ENCODE measurements at places on chromosomes 7 and 10.
A peak's percentile ranks its signal among the peaks of the same experiment; 100 is the strongest.

- no peak overlapping the region for H3K27ac ChIP-seq
- H3K4me3 ChIP-seq: no peak overlapping the region
- H3K36me3 ChIP-seq: no peaks in the 10 kb centered on the region
- H3K4me1 ChIP-seq: no peaks in the 10 kb centered on the region
- no peaks in the 10 kb centered on the region for H3K27me3 ChIP-seq
Measured at GRCh38 chr7:52500841-52501240, 534.6 kb upstream of the POM121L12 start.

DNA sequence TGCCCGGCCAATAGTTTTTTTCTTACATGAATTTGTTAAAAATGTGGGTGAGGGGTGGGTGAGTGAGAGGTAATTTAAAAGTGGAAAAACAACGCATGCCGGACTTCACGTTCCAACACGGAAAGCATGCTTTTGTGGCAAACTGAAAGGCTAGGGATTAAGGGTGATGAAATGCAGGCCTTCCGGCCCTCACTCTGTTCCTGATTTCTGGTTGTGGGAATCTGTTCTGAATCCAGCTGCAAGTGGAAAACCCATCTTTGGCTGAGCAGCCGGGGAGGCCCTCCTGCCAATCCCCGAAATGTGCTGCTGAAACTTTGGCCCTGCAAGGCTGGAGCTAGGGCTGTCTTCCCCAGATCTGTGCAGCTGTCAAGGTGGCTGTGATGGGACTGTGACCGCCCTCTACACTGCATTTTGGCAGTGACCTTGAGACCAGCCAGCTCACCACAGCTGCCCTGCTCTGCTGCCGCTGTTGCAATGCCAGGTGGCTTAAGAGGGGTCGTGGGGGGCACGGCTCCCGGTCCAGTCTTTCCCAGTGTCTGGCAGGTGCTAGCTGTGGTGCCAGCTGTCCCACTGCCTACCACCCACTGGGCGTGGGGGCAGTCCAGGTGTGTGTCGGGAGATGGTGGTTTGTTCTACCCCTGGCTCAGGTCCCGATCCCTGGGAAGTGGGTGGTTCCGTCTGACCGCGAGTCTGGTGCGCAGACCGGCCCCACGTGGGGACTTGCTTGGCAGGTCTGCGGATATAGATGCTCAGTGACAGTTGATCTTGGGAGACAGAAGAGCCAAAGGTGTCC, 39.0 kb downstream of the TET1 start:
- H3K27ac ChIP-seq: no peak overlapping the region
- peaks cover 29% of the 10 kb centered on the region for H3K4me1 ChIP-seq
- no peaks in the 10 kb centered on the region for H3K36me3 ChIP-seq
- peak overlapping the region; percentile 20 for H3K4me3 ChIP-seq

DNA sequence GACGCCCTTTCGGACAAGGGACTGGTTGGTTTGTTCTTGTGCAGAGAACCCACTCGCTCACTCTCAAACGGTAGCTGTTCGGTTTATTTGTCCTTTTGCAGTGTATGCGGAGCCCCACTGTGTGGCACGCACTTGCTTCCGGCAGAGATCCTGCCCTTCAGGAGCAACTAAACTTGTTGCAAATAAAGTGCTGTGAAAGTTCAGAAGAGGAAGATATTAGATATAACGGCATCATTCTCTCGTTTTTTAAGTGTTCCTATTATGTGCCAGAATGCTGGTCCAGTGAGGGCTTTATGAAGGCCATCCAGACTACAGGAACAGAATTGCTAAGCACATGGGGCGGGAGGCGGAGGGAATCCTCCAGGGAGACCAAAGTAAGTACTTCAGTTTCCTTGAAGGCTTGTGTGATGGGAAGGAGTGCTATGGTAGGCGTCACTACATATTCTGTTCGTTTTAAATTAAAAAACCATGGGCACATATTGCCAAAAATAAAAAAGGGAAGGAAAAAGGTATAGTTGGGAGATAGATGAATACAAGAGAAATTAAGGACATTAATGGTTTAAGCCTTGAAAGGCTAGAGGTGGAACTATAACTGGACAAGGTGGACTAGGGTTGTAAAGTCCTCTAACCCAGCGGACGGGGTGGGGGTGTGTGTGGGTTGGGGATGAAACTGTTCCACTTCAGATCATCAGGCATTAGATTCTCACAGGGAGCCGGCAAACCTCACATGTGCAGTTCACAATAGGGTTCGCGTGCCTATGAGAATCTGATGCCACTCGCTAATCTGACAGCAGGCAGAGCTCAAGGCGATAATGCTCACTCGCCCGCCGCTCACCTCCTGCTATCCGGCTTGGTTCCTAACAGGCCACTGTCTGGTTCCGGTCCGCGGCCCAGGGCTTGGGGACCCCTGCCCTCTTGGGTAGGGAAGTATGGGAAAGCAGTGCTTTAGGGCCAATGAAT, 704 bp upstream of the ERLIN1 start:
- peaks cover 43% of the 10 kb centered on the region for H3K36me3 ChIP-seq
- DNase-seq: no peak
- peak overlapping the region; percentile 98 for H3K4me3 ChIP-seq
- H3K4me1 ChIP-seq: peaks cover 66% of the 10 kb centered on the region

- H3K36me3 ChIP-seq: no peaks in the 10 kb centered on the region
- no peak overlapping the region for H3K27ac ChIP-seq
- H3K4me1 ChIP-seq: no peaks in the 10 kb centered on the region
- DNase-seq: no peak
Measured at GRCh38 chr10:133158756-133159610, 1.0 kb upstream of the KNDC1 start.

GRCh38 chr7:150324373-150324961, 1.1 kb upstream of the ACTR3C start:
- H3K27ac ChIP-seq: peak overlapping the region; percentile 99
- no peak for DNase-seq
- H3K27me3 ChIP-seq: no peaks in the 10 kb centered on the region
- H3K4me1 ChIP-seq: peaks cover 62% of the 10 kb centered on the region
- peaks cover 34% of the 10 kb centered on the region for H3K36me3 ChIP-seq

DNA sequence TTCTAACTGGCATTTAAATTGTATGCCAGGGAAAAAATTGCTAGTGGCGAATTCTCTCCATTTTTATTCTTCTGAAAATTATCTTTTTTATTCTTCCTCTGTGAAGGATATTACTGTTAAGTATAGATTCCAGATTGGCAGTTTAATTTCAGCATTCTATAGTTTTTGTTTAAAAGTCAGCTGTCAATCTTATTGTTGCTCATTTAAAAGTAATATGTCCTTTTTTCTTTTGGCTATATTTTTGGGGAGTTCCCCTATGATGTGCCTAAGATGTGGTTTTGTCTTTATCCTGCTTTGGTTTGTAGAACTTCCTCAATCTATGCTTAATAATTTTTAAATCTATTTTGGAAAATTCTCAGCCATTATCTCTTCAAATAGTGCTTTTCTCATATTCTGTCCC, 135.9 kb downstream of the ARHGAP12 start:
- no peaks in the 10 kb centered on the region for H3K36me3 ChIP-seq
- H3K27ac ChIP-seq: no peak overlapping the region
- peaks cover 5% of the 10 kb centered on the region for H3K4me1 ChIP-seq
- H3K4me3 ChIP-seq: no peak overlapping the region

- H3K27ac ChIP-seq: peak within 1 kb of the TSS; percentile 80
- peaks cover 27% of the 10 kb centered on the region for H3K4me1 ChIP-seq
- peaks cover 2% of the 10 kb centered on the region for H3K27me3 ChIP-seq
- DNase-seq: no peak
Measured at GRCh38 chr7:7718492-7718891, at the start of gene RPA3. RPA3 (minus strand) TSS chr7:7718607; CDS start chr7:7640418, 78,189 bp downstream.

DNA sequence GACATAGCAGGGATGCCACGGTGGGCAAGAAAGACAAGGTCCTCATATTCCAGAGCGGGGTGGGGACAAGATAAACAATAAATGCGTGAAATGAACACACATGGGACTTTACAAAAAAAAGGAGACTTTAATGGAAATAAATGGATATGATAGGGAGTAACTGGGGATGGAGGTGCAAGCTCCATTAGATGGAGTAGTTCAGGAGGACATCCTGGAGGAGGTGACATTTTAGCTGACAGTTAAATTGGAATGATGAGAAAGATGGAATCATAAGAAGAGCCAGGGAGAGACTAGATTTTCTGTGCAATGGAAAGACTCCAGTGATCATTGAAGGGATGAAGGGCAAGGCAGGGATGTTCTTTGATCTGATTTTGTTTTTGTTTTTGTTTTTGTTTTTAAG, 83.6 kb upstream of the MYL10 start:
- H3K4me3 ChIP-seq: no peak overlapping the region
- H3K27ac ChIP-seq: no peak overlapping the region
- H3K27me3 ChIP-seq: peaks cover 3% of the 10 kb centered on the region
- DNase-seq: no peak
- no peaks in the 10 kb centered on the region for H3K4me1 ChIP-seq

GRCh38 chr7:158228986-158229385, 358.6 kb downstream of the PTPRN2 start:
- no peak for DNase-seq
- H3K4me1 ChIP-seq: no peaks in the 10 kb centered on the region
- H3K36me3 ChIP-seq: no peaks in the 10 kb centered on the region
- no peak overlapping the region for H3K4me3 ChIP-seq
- no peaks in the 10 kb centered on the region for H3K27me3 ChIP-seq

DNA sequence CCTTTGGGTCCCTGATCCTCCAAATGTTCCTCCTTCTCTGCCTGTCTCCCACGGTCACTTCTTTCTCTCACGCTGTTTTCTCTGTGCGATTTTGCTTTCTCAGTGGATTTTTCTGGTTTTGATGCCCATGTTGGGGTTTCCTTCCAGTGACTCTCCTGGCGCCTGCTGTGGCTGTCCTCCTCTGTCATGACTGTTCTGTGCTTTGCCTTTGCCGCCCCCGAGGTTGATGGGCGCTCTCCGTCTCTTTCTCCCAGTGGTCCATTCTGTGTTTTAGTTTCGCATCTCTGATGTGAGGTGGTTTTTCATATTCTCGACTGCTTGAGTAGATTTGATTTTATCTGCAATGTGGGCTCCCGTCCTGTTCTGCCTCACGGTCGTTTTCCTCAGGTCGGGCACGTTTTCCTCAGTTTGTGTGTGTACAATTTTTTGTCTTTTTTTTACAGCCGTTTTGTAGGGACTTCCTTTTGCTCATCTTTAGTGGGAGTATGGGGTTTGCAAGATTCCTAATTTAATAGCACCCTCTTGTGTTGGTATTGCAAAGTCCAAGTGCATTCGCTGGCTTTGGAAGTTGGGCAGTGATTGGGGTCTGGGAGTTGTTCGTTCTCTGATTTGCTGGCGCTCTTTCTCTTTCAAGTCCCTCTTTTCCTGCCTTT, 100.0 kb downstream of the INPP5A start:
- DNase-seq: no peak
- peaks cover 9% of the 10 kb centered on the region for H3K4me1 ChIP-seq
- no peak overlapping the region for H3K27ac ChIP-seq
- no peaks in the 10 kb centered on the region for H3K36me3 ChIP-seq
